ENCODE measurements at places on chromosomes 7 and 10. TPM values are rescaled to one million over a fixed set of nuclear protein-coding genes. Genes with fewer than 3 reads are reported as not detected.

- no peak overlapping the region for H3K27ac ChIP-seq
- no peaks in the 10 kb centered on the region for H3K4me1 ChIP-seq
- H3K4me3 ChIP-seq = no peak overlapping the region
- no peaks in the 10 kb centered on the region for H3K27me3 ChIP-seq
- DNase-seq = no peak
These were observed 11.3 kb upstream of the SLC25A28 start for GRCh38 chr10:99631496-99631895.

DNA sequence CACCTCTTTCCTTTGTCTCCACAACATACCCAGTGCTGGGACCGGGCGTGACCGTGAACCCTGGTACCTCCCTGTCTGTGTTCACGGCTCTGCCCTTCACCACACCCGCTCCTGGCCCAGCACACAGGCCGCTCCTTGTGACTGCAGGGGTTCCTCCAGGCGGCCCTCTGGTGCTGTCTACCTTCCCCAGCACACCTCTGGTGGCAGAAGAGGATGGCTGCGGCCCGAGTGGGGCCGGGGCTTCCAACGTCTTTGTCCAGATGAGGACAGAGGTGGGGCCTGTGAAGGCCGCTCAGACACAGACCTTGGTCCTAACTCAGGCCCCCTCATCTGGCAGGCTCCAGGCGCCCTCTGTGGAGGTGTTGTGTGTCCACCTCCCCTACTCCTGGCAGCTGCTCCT is 55.4 kb upstream of the SGMS1 start:
- no peaks in the 10 kb centered on the region for H3K27me3 ChIP-seq
- H3K4me1 ChIP-seq = no peaks in the 10 kb centered on the region
- H3K27ac ChIP-seq = no peak overlapping the region
- no peak overlapping the region for H3K4me3 ChIP-seq

The RBP4 gene
- total RNA-seq = 813 TPM

DNA sequence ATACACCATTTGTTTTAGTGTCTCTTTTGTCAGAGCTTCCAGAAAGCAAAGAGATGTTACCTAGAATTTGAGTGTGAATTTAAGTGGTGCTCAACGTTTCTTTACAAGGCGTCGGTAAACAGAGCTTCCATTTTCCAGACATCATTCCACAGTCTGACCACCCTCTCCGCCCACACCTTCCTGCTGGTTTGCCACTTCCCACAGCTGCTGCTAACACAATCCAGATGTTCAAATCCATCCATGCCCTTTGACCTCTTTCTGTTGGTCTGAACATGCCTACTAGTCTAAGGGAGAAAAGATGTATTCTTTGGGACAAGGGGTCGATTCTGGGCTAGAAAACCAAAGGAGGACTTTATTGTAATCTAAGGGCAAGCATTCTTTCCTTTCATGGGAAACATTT is 86.1 kb downstream of the FAM107B start:
- no peak overlapping the region for H3K4me3 ChIP-seq
- H3K36me3 ChIP-seq = no peaks in the 10 kb centered on the region
- H3K27me3 ChIP-seq = no peaks in the 10 kb centered on the region
- no peak overlapping the region for H3K27ac ChIP-seq

GRCh38 chr7:46715579-46715978 is 794.5 kb upstream of the IGFBP3 start:
- no peak for DNase-seq
- no peaks in the 10 kb centered on the region for H3K4me1 ChIP-seq
- no peaks in the 10 kb centered on the region for H3K27me3 ChIP-seq
- H3K4me3 ChIP-seq = no peak overlapping the region
- H3K36me3 ChIP-seq = no peaks in the 10 kb centered on the region

DNA sequence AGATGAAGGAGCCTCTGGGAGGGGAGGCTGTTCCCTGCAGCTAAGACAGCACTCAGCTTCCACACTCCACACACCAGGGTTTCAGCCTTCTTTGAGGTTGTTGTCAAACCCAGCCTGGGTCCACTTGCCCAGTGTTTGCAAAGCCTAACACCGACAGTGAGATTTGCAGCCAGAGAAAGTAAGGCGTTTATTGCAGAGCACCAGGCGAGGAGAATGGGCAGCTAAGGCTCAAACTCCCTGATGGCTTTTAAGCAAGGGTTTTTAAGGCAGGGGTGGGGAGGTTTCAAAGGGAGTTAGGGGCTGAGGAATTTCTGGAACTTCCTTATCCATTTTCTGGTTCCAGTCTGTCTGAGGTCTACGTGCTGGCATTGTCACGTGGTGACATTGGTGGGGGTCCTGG is 4.7 kb upstream of the ZNF775 start:
- peaks cover 21% of the 10 kb centered on the region for H3K4me1 ChIP-seq
- peak overlapping the region; percentile 38 for H3K27ac ChIP-seq
- peaks cover 9% of the 10 kb centered on the region for H3K36me3 ChIP-seq
- no peak overlapping the region for H3K4me3 ChIP-seq

- H3K36me3 ChIP-seq = no peaks in the 10 kb centered on the region
- no peaks in the 10 kb centered on the region for H3K27me3 ChIP-seq
- no peak overlapping the region for H3K4me3 ChIP-seq
- no peak for DNase-seq
These were observed 76.2 kb downstream of the PLCE1 start for GRCh38 chr10:94069884-94070283.

DNA sequence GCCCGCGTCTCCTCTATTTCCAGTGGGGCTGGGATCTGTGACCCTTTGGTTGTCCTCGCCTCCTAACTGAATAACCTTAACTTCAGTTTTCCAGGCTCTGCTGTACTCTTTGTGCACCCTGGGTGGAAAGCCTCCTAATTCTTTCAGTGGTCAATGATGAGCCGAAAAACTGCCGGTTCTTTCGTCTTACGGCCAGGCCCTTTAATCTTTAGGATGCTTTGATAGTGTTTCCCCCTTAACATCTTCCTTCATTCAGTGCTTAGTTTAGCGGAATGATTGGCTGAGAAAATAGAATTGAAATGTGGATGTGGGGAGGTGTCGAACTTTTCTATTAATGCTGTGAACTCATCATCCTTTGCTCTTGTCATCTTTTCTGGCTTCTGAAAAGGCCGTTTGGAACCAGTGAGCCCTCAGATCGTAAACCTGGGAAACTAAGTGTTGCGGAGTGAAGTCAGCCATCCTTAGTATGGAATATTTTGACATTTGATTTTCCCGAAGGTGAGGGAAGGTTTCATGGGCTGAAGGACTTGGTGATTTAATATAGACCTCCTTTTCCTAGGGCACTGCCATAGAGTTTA is 847 bp downstream of the GARS1 start:
- DNase-seq = no peak
- peak overlapping the region; percentile 98 for H3K27ac ChIP-seq
- H3K4me3 ChIP-seq = peak overlapping the region; percentile 85

GRCh38 chr10:132105302-132105995 is 39.7 kb downstream of the JAKMIP3 start:
- no peak for DNase-seq
- H3K27ac ChIP-seq = no peak overlapping the region
- no peaks in the 10 kb centered on the region for H3K4me1 ChIP-seq
- no peaks in the 10 kb centered on the region for H3K27me3 ChIP-seq
- no peaks in the 10 kb centered on the region for H3K36me3 ChIP-seq

The LAMB1 gene
- 115 TPM for total RNA-seq

The SFTPA2 gene
- total RNA-seq = not detected

The PRPS1L1 gene
- not detected for total RNA-seq

The PRSS37 gene
- total RNA-seq = not detected

GRCh38 chr7:142925413-142925812 is 8.1 kb downstream of the TRPV5 start:
- H3K36me3 ChIP-seq = no peaks in the 10 kb centered on the region
- no peaks in the 10 kb centered on the region for H3K27me3 ChIP-seq
- H3K4me3 ChIP-seq = no peak overlapping the region
- H3K4me1 ChIP-seq = no peaks in the 10 kb centered on the region

- no peaks in the 10 kb centered on the region for H3K36me3 ChIP-seq
- no peaks in the 10 kb centered on the region for H3K4me1 ChIP-seq
- H3K27ac ChIP-seq = no peak overlapping the region
- no peak overlapping the region for H3K4me3 ChIP-seq
These were observed 66.2 kb upstream of the PCBD1 start for GRCh38 chr10:70954381-70955176.
